Peyer's patch (tissue), 4 donors: ENCODE measurements at places on chromosomes 16 and 17.

DNA sequence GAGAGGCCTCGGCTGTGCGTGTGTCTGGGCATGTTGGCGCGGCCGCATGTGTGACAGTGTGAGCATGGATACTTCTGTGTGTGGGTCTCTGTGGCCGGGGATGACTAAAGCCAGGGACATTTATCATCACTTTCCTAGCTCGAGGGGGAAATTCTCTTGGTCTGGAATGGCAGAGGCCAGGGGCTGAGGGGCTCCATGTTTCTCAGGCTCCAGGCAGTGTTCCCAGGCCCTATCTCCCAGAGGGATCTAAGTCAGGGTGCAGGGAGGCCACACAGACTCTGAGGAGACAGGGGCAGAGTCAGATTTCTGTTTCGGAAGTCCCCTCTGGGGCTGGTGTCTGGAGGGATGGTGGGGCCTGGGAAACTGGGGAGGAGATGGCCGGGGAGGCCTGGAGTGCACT, 23.7 kb upstream of the SPNS2 start:
- no peak for DNase-seq

DNA sequence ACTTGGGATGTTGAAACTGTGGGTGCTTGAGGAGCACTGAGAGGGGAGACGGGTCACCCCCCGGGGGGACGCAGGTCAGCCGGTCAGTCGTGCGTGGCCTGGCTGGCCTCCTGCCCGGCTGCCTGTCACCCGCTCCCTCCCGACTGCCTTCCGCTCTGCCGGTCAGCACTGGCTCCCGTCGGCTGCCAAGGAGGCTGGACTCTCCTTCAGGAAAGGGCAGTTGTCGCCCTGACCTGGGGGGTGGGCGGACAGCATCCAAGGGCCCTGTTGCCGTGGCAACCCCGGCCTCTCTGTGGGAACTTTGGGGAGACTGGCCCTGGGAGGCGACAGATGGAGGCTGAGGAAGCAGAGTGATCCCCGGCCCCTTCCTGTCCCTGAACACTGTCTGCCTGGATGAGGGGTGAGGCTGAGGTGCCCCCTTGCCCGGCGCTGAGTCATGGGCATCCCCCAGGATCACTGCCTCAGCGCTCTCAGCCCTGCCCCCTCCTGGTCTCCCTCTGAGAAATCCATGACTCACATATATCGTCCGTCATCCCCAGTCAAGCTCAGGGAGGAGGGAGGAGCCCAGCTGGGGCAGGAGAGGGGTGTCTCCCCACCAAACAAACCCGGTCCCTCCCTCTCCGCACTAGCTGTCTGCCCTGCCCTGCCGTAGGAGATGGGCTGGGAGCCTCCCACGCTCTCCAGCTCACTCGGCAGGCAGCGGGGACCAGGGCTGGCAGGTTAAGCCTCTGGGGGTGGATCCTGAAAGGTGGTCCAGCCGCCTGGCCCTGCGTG, at the start of gene ADGRG1:
Gene ADGRG1, plus strand, starts transcription at position 623 of the 774 bp plus-strand sequence. CDS start 21,658 bp downstream, outside the sequence.
- DNase-seq: peak; percentile 66

- DNase-seq: no peak
Measured at GRCh38 chr16:87723226-87723623, 42.6 kb downstream of the KLHDC4 start.

- DNase-seq: no peak
Measured at GRCh38 chr16:54928411-54929089, 2.1 kb upstream of the IRX5 start.

GRCh38 chr17:72342627-72343527, 222.1 kb downstream of the SOX9 start:
- no peak for DNase-seq

DNA sequence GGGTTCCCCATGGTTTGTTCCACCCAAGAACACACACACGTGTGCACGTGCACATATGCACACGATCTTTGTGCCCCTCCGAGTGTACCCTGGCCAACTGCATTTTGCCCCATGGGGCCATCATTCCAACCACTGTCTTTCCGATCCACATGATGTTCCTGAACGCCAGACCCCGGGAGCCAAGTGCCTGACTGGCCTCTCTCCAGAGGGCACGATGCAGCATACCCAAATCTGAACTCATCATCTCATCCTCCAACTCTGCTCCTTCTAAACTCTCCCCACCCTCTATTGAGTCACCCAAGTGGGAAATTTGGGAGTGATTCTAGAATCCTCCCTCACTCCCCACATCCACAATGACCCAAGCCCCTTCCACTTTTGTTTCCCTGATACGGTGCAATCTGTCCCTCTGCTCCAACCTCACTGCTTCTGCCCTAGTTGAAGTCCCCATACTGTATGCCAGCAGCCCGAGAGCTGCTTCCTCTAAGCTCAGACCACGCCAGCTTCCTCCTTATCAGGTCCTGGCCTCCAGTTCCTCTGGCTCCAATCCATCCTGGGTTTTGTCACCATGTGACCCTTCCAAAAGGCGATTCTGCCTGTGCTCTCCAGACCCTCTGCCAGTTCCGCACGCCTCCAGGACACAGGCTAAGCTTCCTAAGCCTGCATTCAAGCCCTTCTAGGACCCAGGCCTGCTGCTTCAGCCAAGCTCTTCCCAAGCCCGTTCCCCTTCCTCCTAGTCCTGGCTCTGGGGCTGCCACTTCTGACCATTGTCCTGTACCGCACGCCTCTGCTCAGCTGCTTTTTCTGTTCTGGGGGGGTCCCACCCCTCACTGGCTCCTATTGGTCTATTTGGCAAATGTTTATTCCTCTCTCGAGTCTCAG, 10.1 kb upstream of the TMEM208 start:
- no peak for DNase-seq

GRCh38 chr17:62085511-62086408, 20.7 kb upstream of the MED13 start:
- DNase-seq: no peak

GRCh38 chr17:15112846-15113617, 152.1 kb downstream of the PMP22 start:
- no peak for DNase-seq

DNA sequence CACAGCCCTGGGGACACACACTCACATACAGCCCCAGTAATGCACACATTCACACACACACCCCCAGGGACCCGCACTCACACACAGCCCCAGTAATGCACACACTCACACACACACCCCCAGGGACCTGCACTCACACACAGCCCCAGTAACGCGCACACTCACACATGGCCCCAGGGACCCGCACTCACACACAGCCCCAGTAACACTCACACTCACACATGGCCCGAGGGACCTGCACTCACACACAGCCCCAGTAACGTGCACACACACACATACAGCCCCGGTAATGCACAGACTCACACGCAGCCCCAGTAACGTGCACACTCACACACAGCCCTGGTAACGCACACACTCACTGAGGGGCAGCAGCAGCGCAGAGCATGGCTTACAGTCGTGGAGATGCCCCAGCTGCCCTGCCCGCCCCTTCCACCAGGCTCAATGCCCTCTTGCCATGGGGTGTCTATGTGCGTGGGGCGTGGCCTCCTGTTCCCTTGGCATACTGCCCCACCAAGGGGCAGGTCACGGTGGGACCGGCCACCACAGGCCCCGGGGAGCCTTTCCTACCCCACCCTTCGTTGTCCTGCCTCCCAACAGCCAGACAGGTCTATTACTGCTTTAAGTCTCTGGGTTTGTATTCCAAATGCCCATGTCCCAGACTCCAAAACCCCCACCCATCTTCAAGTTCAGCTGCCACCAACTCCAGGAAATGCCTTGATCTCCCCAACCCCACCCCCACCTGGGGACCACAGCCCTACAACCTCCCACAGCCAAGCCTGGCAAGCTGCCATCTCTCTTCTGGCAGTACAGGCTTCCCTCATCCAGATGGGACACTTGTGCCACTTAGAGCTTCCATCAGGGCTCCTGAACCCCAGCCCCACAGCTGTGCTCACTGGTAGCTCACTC, 2.7 kb downstream of the CCDC102A start:
- DNase-seq: peak; percentile 35

DNA sequence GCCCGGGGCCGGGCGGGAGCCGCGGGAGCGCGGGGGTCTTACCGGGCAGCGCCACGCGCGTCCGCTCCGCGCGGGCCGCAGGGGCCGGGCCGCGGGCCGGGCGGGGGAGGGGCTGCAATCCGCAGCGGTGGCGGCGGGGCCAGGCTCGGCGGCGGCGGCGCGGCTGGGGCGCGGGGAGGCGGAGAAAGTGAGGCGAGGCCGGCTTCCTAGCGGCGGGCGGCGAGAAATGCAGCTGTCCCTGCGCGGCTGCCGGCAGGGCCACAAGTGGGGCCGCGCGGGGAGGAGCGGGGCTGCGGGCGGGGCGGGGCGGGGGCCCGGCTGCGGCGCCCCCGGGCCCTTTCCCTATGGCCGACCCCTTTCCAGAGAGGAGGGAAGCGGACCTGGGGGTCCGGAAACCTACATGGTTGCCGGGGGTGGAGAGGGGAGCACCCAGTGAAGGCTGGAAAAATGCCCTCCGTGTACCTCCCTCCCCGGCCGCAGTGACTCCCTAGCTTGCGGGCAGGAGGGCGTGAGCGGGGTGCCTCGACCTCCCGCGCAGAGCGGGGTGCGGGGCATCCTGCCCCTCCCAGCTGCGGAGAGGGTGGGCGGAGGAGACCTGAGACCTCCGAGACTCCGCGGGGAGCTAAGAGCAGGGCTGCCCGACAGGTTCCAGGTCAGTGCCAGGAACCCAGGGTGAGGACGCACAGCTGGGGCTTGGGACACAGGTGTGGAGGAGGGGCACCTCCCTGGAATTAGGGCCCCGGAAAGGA, at the start of gene CUEDC1:
Gene CUEDC1, minus strand, starts transcription at position 230 of the 749 bp plus-strand sequence. CDS start 69,848 bp downstream, outside the sequence.
- peak; percentile 87 for DNase-seq

GRCh38 chr16:86270696-86271095, 239.6 kb upstream of the FOXF1 start:
- DNase-seq: no peak

GRCh38 chr16:88732172-88732960, 26.1 kb downstream of the CTU2 start:
- no peak for DNase-seq

DNA sequence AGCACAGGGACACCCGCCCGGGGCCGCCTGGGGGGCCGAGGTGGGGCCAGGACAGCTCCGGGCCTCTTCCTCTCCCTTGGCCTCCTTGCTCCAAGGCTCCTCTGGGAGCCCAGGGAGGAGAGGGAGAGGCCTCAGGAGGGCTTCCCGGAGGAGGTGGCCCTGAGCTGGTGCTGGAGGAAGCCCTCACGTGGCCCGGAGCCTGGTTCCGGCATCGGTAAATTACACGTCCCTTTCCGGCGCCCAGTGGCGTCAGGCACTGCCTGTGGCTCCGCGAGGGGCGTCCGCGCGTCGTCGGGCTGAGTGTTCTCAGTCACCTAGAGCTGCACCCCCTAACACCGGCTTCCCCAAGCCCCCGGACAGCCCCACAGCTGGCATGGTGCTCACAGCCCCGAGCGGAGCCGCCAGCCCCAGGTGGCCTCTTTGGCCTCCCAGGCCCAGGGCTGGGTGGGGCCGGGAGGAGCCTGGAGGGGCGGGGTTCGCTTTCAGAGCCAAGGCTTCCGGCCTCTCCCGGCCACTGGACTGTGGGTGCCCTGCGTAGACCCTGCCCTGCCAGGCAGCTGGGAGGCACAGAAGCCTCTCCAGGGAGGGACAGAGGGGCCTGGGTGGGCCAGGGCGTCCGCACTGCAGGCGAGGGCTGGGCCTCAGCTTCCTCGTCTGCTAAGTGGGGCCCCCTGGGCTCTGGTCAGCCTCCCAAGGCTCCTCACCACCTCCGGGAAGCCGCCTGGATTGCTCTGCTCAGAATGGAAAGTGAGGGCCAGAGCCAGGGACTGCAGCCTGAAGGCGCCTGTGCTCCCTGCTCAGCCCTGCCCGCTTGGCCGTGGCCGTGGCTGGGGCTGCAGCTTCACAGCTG, 27.9 kb upstream of the SSTR5 start:
- no peak for DNase-seq

DNA sequence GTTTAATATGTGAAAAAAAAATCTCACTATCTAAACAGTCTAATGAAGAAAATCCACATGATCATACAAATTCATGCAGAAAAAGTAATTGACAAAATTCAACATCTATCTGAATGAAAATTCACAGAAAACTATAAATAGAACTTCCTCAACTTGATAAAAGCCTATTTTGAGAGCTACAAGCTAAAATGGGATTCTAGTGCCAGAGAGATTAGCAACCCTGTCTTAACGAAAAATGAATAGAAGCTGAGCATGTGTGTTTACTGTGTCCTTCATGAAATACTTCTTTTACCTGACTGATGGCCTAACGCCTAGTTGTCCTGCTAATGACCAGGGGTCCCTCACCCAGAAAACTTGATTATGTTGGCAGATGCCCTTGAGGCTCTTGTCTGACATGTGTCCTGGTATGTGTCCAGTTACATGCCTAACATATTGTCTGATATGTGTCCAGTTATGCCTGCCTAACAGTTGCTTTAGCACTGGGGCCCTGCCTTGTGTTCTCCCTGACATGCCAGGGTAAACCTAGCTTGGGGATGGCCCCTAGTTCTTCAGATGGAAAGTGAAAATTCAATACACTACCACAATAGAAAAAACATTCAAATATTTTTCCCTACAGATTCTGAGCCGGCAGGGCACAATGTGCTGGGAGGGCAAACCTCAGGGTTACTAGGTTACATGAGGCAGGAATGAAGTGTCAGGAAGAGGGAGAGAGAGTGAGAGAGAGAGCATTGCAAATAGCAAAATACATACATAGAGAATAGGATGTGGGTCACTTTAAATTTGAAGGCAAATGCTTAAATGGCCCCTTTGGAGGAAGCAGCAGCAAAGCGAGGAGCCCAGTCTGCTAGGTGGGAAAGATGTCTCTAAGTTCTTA, 834.0 kb downstream of the CDH11 start:
- no peak for DNase-seq

GRCh38 chr16:11805556-11805955, 8.5 kb upstream of the ZC3H7A start:
- no peak for DNase-seq
